Uterus (tissue), 4 donors: ENCODE measurements at places on chromosomes 7 and 10. TPM values are rescaled to one million over a fixed set of nuclear protein-coding genes. Genes with fewer than 3 reads are reported as not detected.

DNA sequence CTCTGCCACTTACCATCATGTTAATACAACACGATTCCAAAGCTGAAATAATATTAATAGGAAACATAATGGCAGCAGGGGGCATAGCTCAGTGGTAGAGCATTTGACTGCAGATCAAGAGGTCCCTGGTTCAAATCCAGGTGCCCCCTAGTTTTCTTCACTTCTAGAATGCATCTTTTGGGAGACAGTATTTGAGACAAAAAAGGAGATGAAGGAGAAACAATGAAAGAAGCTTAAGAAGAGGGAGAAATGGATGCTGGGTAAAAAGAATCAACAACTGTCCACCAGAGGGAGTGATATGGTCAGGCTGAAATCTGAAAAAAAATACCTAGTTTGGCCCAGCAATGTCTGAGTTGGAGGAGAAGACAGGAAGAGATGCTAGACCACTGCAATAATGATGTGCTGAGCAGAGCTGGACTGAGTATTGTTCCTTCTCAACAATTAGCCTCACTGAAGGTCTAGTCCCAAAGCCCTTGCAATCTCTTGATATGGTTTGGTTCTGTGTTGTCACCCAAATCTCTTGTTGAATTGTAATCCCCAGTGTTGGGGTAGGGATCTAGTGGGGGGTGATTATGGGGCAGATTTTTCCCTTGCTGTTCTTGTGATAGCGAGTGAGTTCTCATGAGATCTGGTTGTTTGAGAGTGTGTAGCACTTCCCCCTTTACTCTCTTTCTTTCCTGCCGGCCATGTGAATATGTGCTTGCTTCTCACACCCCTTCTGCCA lies 48.3 kb downstream of the ZNF783 start:
- H3K36me3 ChIP-seq: no peaks in the 10 kb centered on the region
- no peaks in the 10 kb centered on the region for H3K27me3 ChIP-seq
- DNase-seq: no peak
- H3K27ac ChIP-seq: no peak overlapping the region

DNA sequence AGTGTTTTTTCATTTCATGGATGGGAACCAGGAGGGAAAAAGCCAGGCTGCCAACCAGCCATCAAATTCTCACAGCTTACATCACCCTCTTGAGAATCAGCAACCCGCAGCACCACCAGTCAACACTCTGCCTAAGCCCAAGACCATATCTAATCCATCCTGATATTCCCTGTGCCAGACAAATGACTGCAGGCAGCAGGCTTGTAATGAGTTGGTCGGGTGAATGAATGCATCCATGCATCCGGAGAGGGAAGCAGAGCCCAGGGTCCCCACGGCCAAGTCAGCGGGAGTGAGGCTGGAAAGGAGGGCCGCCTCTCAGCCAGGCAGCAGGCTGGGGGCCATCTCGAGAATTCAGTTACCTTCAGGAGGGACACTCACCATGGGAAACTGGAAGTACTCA lies 46.9 kb downstream of the SLIT1 start:
- no peak overlapping the region for H3K4me3 ChIP-seq
- H3K36me3 ChIP-seq: no peaks in the 10 kb centered on the region
- H3K27me3 ChIP-seq: no peaks in the 10 kb centered on the region

DNA sequence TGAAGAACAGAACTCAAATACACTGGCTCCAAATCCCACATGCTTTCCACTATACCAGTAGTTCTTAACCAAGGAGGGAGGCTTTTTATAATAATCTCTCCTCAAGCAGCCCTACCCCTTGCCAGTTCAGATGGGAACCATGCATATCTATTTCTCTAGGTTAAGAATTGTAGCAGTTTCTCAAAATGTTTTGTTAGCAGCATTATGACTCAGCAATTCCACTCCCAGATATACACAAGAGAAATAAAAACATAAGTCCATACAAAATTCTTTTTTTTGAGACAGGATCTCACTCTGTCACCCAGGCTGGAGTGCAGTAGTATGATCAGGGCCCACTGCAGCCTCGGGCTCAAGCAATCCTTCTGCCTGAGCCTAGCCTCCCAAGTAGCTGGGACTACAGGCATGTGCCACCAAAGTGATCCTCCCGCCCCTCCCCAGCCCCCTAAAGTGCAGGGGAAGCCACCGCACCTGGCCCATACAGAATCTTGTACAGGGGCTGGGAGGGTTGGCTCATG lies 18.1 kb downstream of the YWHAG start:
- no peak for DNase-seq
- peak overlapping the region; percentile 42 for H3K27ac ChIP-seq
- H3K4me1 ChIP-seq: no peaks in the 10 kb centered on the region
- H3K4me3 ChIP-seq: no peak overlapping the region
- no peaks in the 10 kb centered on the region for H3K36me3 ChIP-seq

DNA sequence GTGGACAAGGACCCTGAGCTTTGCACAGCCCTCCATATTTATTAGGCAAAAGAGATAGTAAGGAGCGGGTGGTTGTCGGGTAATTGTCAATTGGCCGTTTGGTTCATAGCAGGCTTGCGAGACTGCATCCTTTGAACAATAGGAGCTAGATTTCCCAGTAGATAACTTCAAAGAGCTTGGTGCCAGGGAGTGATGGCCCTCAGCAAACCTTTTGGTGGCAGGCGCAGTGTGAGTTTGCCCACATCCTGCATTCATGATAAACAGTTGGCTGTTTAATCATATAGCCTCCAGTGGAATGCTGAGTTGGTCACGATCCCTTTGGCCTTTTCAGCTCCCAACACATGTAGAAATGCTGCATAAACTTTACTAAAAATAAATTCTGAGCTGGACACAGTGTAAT lies 156.9 kb downstream of the AKR1D1 start:
- H3K4me1 ChIP-seq: no peaks in the 10 kb centered on the region
- H3K27ac ChIP-seq: no peak overlapping the region
- H3K4me3 ChIP-seq: no peak overlapping the region
- H3K27me3 ChIP-seq: no peaks in the 10 kb centered on the region
- H3K36me3 ChIP-seq: no peaks in the 10 kb centered on the region

The EGR2 gene
- 3.4 TPM for total RNA-seq

The CCDC3 gene
- total RNA-seq: 37.4 TPM

- H3K36me3 ChIP-seq: no peaks in the 10 kb centered on the region
- no peak overlapping the region for H3K4me3 ChIP-seq
- no peak for DNase-seq
- no peak overlapping the region for H3K27ac ChIP-seq
- no peaks in the 10 kb centered on the region for H3K27me3 ChIP-seq
Measured at GRCh38 chr10:6327961-6328698, 125.4 kb downstream of the PFKFB3 start.

DNA sequence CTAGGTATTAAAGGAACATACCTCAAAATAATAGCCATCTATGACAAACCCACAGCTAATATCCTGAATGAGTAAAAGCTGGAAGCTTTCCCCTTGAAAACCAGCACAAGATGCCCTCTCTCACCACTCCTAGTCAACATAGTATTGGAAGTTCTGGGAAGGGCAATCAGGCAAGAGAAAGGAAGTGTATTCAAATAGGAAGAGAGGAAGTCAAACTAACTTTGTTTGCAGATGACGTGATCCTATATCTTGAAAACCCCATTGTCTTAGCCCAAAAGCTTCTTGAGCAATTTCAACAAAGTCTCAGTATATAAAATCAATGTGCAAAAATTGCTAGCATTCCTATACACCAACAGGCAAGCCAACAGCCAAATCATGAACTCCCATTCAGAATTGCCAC lies 131.3 kb downstream of the FANK1 start:
- no peak overlapping the region for H3K27ac ChIP-seq
- H3K36me3 ChIP-seq: no peaks in the 10 kb centered on the region
- no peaks in the 10 kb centered on the region for H3K4me1 ChIP-seq
- no peaks in the 10 kb centered on the region for H3K27me3 ChIP-seq

The CHN2 gene
- total RNA-seq: 21.2 TPM

DNA sequence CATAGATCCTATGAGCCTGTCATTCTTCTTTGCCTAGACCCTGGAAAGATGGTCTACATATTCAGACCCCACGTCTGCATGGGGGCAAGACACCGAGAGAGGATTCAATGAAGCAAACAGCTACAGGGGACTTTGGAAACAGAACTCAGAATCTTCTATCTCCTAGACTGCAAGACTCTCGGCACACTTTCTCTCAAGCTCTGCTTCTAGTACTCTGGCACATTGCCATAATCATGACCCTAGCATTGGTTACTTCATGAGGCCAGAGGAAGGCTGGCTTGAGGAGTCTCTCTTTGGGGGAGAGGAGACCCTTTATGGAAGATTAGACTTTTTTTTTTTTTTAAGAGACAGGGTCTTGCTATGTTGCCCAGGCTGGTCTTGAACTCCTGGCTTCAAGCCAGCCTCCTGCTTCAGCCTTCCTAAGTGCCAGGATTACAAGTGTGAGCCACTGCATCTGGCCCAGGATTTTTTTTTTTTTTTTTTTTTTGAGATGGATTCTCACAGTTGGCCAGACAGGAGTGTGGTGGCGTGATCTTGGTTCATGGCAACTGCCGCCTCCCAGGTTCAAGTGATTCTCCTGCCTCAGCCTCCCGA lies 20.7 kb downstream of the CCDC3 start:
- H3K4me1 ChIP-seq: no peaks in the 10 kb centered on the region
- no peak overlapping the region for H3K27ac ChIP-seq
- H3K4me3 ChIP-seq: no peak overlapping the region

- H3K4me1 ChIP-seq: no peaks in the 10 kb centered on the region
- no peak for DNase-seq
- H3K36me3 ChIP-seq: no peaks in the 10 kb centered on the region
Measured at GRCh38 chr7:79034730-79035129, 418.7 kb downstream of the MAGI2 start.

The AUTS2 gene
- total RNA-seq: 41.3 TPM

- H3K4me1 ChIP-seq: no peaks in the 10 kb centered on the region
- H3K4me3 ChIP-seq: no peak overlapping the region
- no peaks in the 10 kb centered on the region for H3K36me3 ChIP-seq
- no peaks in the 10 kb centered on the region for H3K27me3 ChIP-seq
- no peak for DNase-seq
Measured at GRCh38 chr10:61961278-61961677, 59.8 kb downstream of the ARID5B start.

The SLC25A40 gene
- total RNA-seq: 36.4 TPM

GRCh38 chr7:22611758-22612079 lies 111.7 kb upstream of the STEAP1B start:
- no peaks in the 10 kb centered on the region for H3K4me1 ChIP-seq
- no peak for DNase-seq
- no peak overlapping the region for H3K27ac ChIP-seq
- H3K36me3 ChIP-seq: no peaks in the 10 kb centered on the region

The INA gene
- total RNA-seq: not detected

GRCh38 chr7:18995811-18996426 lies 121.5 kb downstream of the TWIST1 start:
- no peaks in the 10 kb centered on the region for H3K36me3 ChIP-seq
- no peak overlapping the region for H3K27ac ChIP-seq
- H3K27me3 ChIP-seq: no peaks in the 10 kb centered on the region
- DNase-seq: no peak

DNA sequence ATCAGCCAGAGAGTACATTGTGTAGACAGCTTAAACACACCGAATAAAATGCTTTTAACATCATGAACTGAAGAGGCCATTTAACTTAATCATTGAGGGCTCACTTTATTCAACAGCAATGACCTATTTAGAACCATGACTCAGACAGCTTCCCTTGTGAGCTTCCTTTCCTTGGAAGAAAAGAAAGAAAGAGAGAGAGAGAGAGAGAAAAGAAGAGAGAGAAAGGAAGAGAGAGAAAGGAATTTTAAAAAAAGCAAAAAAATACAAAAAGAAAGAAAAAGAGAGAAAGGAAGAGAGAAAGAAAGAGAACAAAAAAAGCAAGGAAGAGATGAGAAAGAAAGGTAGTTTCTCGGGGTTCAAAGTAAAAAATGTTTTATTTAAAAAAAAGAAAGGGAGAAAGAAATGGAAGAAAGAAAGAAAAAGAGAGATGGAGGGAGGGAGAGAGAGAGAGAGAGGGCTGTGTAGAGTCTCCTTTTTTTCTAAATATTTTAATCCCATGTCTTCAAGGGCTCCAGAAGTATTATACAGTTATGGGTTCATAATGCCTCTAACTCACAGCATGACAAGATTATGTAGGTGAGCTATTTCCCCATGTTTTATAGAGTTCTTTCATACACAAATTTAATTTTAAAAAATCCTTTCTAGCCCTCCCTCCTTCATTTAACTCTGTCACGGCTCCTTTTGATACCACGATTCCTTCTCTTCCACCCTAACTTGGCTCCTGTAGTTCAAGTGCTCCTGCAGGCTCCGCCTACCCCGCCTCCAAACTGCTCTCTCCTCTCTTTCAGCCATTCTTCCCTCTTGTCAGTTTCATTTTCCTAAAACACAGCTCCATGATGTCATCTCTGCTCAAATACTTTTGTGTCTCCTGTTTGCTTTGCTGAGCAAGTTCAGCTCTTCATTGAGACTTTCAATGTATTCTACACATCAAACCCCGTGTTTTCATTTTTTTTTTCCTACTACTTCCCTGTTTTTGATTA lies 85.5 kb downstream of the PRTFDC1 start:
- peak; percentile 60 for DNase-seq
- H3K27me3 ChIP-seq: no peaks in the 10 kb centered on the region

- no peak for DNase-seq
- H3K27me3 ChIP-seq: no peaks in the 10 kb centered on the region
- H3K27ac ChIP-seq: peak overlapping the region; percentile 79
Measured at GRCh38 chr10:100535338-100535714, 417 bp upstream of the HIF1AN start.

- DNase-seq: no peak
- no peak overlapping the region for H3K27ac ChIP-seq
- peaks cover 35% of the 10 kb centered on the region for H3K27me3 ChIP-seq
- peaks cover 15% of the 10 kb centered on the region for H3K4me1 ChIP-seq
Measured at GRCh38 chr10:101772017-101772894, 3.7 kb downstream of the FGF8 start.

- H3K27ac ChIP-seq: no peak overlapping the region
- DNase-seq: no peak
- H3K4me3 ChIP-seq: no peak overlapping the region
- H3K36me3 ChIP-seq: no peaks in the 10 kb centered on the region
Measured at GRCh38 chr7:53520841-53521240, 485.4 kb downstream of the POM121L12 start.

GRCh38 chr10:79063071-79063491 lies 5.7 kb upstream of the ZMIZ1 start:
- no peaks in the 10 kb centered on the region for H3K27me3 ChIP-seq
- peak; percentile 13 for DNase-seq
- no peak overlapping the region for H3K4me3 ChIP-seq
- H3K4me1 ChIP-seq: no peaks in the 10 kb centered on the region
- no peak overlapping the region for H3K27ac ChIP-seq

GRCh38 chr7:110841840-110842545 lies 248.9 kb upstream of the LRRN3 start:
- no peak for DNase-seq
- no peaks in the 10 kb centered on the region for H3K36me3 ChIP-seq
- H3K4me3 ChIP-seq: no peak overlapping the region
- no peak overlapping the region for H3K27ac ChIP-seq
- H3K4me1 ChIP-seq: no peaks in the 10 kb centered on the region

The SLC16A12 gene
- 0.29 TPM for total RNA-seq

GRCh38 chr10:90871279-90871765 lies 452 bp upstream of the RPP30 start:
- peaks cover 7% of the 10 kb centered on the region for H3K4me1 ChIP-seq
- H3K4me3 ChIP-seq: peak overlapping the region; percentile 77
- no peaks in the 10 kb centered on the region for H3K27me3 ChIP-seq
- H3K36me3 ChIP-seq: no peaks in the 10 kb centered on the region

The VWDE gene
- 0.95 TPM for total RNA-seq

The CYP26C1 gene
- not detected for total RNA-seq
